Activated CD8-positive, alpha-beta memory T cell treated with anti-CD3 and anti-CD28 coated beads for 48 hours (primary cell): ENCODE measurements at places on chromosomes 4 and X.

DNA sequence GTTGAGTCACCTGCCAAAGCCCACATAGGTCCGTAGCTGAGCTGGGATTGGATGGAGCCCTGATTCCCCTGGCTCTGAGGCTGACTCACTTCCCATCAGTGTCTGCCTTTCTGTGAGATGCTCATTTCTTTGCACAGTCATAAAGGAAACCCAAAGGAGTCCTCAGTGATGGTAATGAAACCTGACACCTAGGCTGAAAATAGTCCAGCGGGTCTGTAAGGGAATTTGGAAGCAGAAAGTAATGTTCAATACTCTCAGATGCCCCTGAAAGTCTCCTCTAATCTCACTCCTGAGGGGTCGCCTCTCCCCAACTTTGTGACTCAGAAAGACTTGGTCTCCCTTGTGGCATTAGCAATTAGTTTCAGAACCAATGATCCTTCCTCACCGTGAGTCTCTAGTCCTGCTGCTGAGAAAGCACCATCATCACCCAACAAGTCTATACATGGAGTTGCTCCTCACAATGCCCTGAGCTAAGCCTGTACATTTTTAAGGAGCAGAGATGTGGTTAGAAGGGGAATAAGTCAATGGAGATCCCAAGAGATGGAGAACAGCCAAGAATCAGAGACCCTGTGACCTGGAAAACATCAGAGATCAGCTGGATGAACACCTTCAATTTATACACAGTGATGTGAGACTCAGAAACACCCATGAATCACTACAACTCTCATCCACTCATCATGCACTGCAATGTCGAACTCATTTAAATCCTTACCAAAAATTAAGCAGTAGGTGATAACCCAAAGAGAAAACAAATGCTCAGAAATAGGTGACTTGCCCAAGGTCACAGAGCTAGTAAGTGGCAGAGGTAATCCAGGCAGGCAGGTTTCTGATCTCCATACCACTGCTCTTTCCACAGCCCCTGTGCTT, 219.0 kb upstream of the CPEB2 start:
- DNase-seq, result no peak

GRCh38 chrX:68872171-68872570, 43.4 kb downstream of the EFNB1 start:
- DNase-seq, result no peak

- peak; percentile 31 for DNase-seq
Observed at GRCh38 chr4:76989391-76990061, 40.0 kb downstream of the SEPTIN11 start.

- no peak for DNase-seq
Observed at GRCh38 chrX:38968344-38969216, 167.3 kb downstream of the MID1IP1 start.

GRCh38 chr4:20253283-20253734, 1.6 kb downstream of the SLIT2 start:
- no peak for DNase-seq
